ENCODE measurements at places on chromosomes 4 and X. TPM values are rescaled to one million over a fixed set of nuclear protein-coding genes. Genes with fewer than 3 reads are reported as not detected.

SEPTIN6 gene
- total RNA-seq = 20.5 TPM

CBR4 gene
- total RNA-seq = 23.7 TPM

DNA sequence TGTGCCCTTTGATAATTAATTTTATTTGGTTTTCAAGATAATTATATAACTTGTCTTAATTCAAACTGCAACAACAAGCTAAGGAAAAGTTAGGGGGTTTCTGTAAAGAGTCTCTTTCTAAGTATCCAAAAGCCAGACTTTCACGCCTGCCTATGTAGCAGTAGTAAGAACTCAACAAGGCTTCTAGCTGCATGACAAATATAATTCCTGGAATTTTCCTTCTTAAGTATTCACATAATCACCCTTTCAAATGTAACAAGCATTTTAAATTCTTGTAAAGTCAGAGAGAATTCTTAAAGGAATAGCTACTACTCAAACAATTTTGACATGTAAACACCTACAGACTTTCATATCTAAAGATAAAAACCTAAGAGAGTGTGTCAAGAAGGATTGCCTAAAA is 189.7 kb upstream of the NDST3 start:
- no peak for DNase-seq
- H3K4me3 ChIP-seq = no peak overlapping the region
- no peak overlapping the region for H3K27ac ChIP-seq
- no peaks in the 10 kb centered on the region for H3K4me1 ChIP-seq
- no peaks in the 10 kb centered on the region for H3K27me3 ChIP-seq

GRCh38 chr4:129344058-129344457 is 248.1 kb downstream of the C4orf33 start:
- no peaks in the 10 kb centered on the region for H3K36me3 ChIP-seq
- DNase-seq = no peak
- no peaks in the 10 kb centered on the region for H3K27me3 ChIP-seq
- H3K27ac ChIP-seq = no peak overlapping the region
